ENCODE measurements at places on chromosomes 5 and 9.

GRCh38 chr5:42643360-42643759 lies 113.3 kb upstream of the CCDC152 start:
- DNase-seq, result no peak

DNA sequence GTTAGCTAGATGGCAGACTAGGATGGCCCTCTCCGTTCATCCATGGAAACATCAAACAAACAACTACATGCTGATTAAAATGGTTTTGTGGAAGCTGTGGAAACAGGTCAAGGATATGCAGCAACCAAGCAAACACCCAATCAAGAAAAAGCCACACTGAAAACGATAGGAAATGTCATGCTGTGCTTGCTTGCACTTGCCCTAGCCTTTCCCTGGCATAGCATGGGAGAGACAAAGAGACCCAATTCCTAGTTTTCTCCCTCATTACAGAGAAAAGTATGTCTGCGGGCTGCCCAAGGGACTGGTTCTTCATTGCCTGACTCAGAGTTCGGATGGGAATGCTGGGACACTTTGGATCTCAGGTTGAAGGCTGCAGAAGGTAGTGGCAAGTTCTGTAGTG lies 98.7 kb downstream of the FANCC start:
- DNase-seq, result no peak

DNA sequence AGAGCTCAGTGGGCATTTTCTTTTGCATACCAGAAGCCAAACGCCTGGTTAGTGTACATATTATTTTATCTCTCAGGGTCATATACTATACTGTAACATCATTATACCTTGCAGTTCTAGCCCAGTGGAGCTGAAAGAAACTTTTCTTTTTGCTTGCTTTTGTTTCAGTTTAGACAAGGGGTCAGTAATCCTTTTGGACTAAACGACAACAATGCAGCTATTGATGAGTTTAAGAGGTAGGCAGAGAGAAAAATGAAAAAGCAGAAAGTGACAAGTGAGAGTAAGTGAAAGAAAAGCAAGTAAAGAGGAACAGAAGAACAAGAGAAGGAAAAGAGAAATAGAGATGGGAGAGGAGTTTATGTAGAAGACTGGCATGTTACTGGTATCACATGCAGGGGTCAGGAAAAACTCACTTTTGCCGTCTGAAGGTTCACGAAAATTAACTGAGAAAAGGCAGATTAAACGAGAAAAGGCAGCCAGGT lies 47.4 kb upstream of the TENT2 start:
- DNase-seq, result no peak

GRCh38 chr9:68878450-68878849 lies 135.5 kb downstream of the PRKACG start:
- no peak for DNase-seq

DNA sequence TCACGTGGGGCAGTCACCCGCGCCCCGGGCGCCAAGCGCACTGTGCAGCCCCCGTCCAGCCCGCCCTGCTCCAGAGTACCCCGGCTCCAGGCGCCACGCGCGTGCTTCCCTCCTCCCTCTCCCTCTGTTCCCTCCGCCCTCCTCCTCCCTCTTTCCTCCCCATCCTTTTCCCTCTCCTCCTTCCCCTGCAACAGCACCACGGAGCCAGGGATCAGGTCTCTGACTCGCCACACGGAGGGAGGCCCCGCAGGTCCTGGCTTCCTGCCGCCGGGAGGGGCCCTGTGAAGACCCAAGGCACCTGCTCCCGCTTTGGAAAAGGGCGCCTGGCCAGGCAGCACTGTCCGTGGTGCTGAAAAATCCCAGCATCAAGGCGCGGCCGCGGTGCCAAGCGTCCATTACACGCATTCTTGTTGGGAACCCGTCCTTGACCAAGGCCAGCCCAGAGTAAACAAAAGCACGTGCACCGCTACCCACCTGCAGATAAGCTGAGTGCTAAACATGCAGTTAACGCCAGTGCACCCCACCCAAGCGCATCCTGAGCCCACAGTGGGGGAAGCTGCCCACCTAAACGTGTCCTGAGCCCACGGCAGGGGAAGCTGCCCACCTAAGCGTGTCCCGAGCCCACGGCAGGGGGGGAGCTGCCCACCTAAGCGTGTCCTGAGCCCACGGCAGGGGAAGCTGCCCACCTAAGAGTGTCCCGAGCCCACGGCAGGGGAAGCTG lies 21.7 kb downstream of the SLC6A18 start:
- no peak for DNase-seq

- no peak for DNase-seq
Measured at GRCh38 chr9:135605238-135605781, 34.0 kb downstream of the GLT6D1 start.

DNA sequence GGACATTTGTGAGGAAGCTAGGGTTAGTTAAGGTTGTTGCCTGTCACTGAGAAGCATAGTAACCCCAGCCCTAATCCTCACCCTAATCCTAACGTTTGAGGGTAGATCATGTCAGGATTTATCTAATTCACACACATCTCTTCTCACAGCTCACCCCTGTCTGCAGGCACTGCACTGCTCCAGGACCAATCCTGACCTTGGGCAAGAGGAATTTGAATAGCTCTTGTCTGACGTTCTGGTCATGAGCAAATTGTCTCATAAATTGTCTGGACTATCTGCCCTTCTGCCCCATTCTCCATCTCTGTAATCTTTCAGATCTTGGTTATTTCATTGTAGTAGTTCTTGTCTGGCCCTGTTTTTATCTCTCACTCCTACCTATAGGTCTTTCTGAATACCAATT lies 18.7 kb downstream of the CRHBP start:
- no peak for DNase-seq

GRCh38 chr9:91657501-91657900 lies 233.9 kb upstream of the NFIL3 start:
- no peak for DNase-seq

- DNase-seq, result no peak
Measured at GRCh38 chr5:143396353-143396940, 7.0 kb downstream of the NR3C1 start.

- DNase-seq, result no peak
Measured at GRCh38 chr9:87849144-87849758, 33.4 kb upstream of the SPATA31E1 start.

- no peak for DNase-seq
Measured at GRCh38 chr9:123361086-123361730, 5.2 kb downstream of the CRB2 start.

GRCh38 chr5:114327474-114327873 lies 34.4 kb upstream of the KCNN2 start:
- DNase-seq, result no peak

DNA sequence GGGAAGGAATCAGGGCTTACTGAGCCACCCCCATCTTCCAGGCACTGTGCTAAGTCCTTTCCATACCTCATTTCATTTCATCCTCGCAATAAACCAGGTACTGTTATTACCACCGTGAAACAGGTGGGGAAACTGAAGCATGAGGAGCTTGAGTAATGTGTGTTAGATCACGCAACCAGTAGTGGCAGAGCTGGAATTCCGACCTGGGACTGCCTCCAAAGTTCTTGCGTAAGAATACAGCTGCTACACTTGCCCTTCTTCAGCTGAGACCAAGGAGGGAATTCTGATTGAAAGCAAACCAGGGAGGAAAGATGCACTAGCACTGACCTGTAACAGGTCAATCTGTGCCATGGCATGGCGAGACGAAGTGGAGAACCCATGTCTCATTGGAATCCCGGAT lies 113.4 kb upstream of the MSX2 start:
- DNase-seq, result no peak

DNA sequence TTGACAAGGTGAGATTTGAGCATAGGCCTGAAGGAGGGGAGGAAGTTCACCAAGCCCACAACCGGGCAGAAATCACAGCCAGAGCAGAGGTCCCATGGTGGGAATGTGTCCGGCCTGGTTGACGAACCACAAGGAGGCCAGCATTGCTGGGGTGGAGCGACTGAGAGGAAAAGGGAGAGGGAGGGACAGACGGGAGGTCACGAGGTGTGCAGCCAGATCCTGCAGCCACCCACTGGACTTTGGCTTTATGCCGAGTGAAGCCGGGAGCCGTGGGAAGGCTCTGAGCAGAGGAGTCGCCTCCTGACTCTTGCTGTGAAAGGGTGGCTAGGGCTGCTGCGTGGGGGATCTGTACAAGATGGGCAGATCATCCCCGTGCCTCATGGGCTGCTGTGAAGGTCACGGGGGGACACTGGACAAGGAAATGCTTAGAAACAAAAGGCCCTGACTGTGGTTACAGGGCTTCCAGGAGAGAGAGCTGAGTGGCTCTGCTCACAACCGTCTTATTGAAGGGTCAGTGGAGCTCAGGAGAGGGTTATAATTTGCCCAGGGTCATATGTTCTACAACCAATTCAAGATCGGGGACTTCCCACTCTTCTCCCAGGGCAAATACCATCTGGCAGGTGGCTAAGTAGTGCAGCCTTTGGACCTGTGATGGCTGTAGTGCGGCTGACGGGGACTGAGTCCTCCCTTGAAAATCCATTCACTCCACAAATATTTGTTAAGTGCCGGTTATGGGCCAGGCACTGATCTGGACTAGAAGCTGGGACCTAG lies 15.6 kb upstream of the CD74 start:
- no peak for DNase-seq

- DNase-seq, result no peak
Measured at GRCh38 chr5:125775896-125776295, 647.3 kb upstream of the GRAMD2B start.

GRCh38 chr9:94081864-94082463 lies 2.3 kb upstream of the PTPDC1 start:
- DNase-seq, result no peak

GRCh38 chr9:82776508-82776907 lies 286.4 kb downstream of the RASEF start:
- no peak for DNase-seq

DNA sequence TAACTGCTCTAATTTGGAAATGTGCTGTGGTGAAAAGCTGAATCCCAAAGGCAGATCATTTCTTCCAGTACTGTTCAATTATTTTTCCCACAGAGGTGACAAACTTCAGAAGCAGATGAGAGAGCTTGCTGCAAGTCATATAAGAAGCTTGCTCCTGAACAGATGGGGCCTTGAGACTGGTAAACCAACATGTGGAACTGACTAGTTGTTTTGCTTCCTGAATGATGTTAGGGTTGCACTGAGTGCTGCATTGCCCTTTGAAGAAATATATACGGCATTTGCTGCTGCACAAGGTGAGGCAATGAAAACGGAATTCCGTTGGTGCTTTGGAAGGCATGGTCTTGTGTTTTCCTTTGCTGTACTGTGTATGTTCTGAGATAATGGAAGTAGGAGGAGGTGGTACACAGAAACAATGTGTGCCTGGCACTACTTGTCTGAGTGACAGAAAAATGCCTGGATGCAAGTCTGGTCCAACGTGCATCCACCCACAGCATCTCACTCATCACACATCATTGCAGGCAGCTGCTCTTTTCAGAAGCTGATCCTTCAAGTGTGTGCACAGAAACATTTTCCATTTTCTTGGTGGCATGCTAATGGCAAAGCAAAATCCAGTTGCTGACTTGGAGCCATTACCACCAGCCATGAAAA lies 76.9 kb downstream of the ANKH start:
- DNase-seq, result no peak

DNA sequence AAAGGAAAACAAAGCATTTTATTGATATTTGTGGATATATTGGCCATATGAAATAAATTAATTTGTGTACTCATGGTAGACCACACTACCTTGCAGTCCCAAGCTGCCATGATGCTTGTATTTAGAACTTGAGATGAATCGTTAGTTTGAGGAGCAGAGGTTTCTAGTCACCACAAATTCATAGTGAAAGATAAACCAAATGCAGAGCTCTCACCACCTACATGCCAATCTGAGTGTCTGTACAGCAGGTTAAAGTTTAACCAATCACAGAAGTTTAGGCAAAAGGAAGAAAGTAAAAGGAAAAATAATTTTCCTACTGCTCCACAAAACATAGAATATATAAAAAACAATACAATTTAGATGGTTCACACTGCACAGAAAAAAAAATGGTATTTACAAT lies 163.6 kb upstream of the FTMT start:
- no peak for DNase-seq
